ENCODE measurements at places on chromosomes 1 and 21.

DNA sequence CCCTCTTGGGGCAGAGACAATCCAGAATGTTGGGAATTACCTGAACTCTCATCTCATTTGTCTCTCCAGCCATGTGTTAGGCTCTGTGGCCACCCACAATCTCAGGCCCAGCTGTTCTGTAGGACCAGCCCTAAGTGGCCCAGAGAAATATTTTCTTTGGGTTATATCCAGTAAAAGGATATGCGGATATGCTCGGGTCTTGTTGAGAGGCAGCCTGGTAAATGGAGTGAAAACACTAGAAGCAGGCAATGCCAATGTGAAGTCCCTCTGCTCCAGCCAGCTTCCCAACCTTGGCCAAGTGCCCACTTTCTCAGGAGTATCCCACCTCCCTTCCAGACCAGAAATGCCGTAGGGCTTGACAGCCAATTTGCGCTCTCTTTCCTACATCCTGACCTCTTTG is 192.2 kb downstream of the ST6GALNAC3 start:
- DNase-seq: no peak

GRCh38 chr1:217010253-217010652 is 287.0 kb upstream of the ESRRG start:
- DNase-seq: no peak

DNA sequence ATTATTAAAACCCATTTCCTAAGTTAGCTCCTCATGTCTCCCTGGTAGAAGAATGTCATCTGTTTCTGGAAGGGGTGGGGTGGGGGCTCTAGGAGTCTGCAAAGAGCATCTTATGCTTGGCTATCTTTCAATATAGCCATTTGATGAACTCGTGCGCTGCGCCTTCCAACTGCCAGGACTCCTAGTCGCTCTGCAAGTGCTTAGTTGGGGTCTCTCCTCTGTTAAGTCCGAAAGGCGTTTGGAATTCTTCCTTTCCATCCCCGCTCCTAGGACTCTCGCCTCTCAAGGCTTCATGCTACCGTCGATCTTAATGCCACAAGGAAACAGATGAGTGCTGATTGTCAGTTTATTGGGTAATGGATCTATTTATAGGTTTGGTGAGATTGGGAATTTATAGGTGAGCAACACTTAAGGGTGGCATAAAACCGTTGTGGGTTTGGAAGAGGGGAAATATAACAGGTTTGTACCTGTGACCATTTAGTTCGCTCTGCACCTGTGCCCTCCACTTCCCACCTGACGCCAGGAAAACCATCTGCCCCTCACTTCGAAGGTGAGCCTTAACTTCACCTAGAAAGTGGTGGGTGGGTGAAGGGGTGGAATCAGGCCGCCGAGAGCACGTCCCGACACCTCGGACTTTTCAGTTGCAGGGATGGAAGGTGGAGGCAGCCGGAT is 1.1 kb downstream of the KCNH1 start:
- DNase-seq: no peak

DNA sequence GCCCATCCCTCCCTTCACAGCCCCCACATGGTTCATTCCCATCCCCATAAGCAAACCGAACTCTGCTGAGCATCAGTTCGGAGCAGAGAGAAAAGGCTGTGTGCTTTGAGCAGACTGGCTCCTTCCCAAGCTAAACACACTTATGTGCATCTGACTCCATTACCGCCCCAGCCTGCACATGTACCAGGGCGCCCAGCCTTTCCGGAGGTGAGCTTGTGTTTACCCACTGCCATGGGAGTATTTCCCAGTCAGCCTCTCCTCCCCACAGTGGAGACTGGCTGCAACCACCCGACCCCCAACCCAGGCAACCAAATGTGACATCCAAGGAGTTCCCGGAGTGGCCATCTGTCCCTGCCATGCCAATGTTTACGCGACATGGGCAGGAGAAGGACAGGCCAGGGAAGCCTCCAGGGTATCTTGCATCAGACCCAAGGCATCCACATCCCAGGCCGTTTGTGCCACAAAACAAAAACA is 9.4 kb downstream of the TIAM1 start:
- no peak for DNase-seq
